ENCODE measurements at places on chromosomes 16 and 17.

GRCh38 chr16:66961065-66961744 lies at the start of gene CES3:
TSS of gene CES3 (plus strand) at chr16:66961266. CDS start at chr16:66961308, 42 bp downstream.
- DNase-seq, result peak; percentile 43

GRCh38 chr16:65767125-65767524 lies 599.4 kb upstream of the CDH5 start:
- DNase-seq, result no peak

DNA sequence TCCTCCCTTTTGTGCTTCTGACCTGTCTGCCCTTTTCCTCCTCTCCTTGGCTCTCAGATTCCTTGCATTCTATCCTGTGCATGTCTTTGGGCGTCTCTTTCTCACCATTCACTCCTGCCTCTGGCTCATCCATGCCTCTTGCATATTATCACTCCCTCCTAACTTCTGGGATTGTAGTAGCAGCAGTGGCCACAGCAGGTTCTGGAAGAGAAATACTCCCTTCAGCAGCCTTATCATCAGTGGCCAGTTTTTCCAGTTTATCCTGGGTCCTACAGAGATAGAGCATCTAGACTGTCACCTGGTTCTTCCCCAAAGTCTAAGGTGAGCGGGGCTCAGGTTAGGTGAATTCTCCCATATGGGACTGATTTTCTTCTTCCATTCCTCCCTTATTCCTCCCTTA lies 354.0 kb upstream of the CCL2 start:
- no peak for DNase-seq

- DNase-seq, result no peak
These were observed 17.4 kb downstream of the TNFRSF13B start for GRCh38 chr17:16954521-16954920.

DNA sequence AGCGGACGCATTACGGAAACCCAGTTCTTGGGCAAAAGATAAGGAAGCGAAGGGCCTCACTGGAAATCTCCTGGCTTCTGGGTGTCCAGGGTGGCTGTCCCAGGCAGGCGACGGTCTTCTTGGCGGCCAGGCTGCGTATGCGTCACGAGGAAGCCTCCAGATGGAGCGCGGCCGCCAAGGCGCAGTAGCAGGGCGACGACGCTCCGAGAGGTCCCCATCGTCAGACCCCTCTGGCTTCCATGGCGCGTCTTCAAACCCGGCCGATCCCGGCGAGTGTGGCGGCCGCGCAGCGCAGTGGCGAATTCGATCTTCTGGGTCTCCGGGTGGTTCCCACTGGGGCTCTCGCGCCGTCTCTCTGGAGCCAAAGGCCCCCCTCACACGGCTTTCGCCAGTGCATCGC lies 13.8 kb upstream of the ANKRD40CL start:
- no peak for DNase-seq

GRCh38 chr16:90047714-90048346 lies 28.6 kb upstream of the DBNDD1 start:
- DNase-seq, result no peak

DNA sequence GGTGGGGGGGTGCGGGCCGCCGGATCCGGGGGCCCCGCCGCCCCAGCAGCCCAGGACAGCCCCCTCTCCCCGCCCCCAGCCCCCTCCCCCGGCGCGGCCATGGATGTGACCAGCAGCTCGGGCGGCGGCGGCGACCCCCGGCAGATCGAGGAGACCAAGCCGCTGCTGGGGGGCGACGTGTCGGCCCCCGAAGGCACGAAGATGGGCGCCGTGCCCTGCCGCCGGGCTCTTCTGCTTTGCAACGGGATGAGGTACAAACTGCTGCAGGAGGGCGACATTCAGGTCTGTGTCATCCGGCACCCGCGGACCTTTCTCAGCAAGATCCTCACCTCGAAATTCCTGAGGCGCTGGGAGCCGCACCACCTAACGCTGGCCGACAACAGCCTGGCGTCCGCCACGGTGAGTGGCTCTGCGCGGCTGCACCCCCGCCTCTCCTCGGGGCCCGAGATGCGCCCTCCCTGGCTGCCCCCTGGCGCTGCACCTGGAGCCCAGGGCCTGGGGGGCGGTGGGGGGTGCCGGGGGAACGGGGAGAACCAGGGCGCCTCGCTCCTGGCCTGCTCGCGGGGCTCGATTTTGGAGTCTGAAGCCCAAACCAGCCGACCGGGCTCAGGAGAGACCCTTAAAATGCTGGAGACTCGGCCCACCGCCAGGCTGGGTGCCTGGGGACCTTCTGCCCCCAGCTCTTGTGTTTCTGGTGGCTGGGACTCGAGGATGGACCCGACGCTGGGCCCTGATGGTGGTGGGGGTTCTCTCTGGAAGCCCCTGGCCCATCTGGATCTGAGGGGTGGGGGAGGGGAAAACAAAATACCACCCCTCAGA lies 744 bp downstream of the CMIP start:
- DNase-seq, result no peak

GRCh38 chr16:81645266-81645694 lies 133.8 kb upstream of the PLCG2 start:
- DNase-seq, result no peak

GRCh38 chr16:86527366-86527765 lies 17.0 kb downstream of the FOXF1 start:
- DNase-seq, result no peak

DNA sequence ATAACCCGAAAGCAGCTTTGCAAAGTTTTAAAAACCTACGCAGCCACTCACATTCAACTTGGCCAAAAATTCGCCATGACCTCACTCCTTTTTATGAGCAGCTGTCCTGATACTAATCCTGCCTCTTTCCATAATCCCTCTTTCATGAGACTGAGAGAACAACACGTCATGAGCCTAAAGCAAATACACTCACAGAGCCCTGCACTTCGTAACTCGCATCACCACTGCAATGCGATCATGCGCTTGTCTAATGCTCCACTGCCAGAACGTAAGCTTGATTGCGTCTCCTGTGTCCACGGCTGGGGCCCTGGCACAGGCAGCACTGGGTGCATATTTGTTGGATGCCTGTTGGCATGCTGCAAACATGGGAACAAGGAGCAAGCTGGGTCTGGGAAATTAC lies 36.2 kb downstream of the CDRT4 start:
- DNase-seq, result no peak

- DNase-seq, result no peak
These were observed 1.2 kb downstream of the NXN start for GRCh38 chr17:978103-979093.

DNA sequence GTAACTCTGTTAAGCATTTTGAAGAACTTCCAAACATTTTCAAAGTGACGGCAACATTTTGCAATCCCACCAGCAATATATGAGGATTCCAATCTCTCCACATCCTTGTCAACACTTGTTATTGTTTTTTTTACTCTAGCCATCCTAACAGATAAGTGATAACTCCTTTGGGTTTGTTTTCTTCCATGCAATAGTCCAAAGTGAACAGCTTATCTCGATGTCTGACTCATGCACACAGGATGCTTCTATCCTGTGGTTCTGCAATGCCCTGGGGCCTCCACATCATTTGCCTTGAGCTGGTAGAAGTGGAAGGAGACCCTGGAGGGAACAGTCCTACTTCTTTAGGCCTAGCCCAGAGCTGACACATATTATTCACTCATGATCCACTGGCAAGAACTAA lies 13.0 kb downstream of the TLE7 start:
- no peak for DNase-seq

DNA sequence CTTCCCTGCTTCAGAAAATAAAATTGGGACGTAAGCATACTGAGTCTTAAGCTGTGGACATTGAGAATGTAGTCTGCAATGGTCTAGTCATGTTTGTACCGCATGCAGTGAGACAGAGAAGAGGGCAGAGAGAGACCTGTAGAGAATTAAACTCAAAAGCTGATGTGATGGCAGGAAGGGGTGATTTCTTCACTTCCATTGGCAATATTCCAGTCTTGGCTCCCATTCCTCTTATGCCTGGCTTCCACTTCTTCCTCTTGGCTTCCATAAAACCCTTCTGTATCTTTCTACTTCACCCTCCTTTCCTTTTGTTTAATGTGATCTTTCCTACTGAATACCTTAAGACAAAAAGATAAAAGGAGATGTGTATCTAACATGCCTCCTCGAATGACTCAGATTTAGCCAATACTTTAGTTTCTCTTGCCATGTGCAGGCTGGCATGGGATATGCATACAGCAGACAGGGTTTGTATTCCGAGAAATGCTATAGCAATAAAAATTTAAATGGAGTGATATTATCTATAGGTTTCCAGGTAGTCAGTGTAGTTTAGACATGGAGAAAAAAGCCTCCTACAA lies 423.1 kb upstream of the DYNLRB2 start:
- no peak for DNase-seq

DNA sequence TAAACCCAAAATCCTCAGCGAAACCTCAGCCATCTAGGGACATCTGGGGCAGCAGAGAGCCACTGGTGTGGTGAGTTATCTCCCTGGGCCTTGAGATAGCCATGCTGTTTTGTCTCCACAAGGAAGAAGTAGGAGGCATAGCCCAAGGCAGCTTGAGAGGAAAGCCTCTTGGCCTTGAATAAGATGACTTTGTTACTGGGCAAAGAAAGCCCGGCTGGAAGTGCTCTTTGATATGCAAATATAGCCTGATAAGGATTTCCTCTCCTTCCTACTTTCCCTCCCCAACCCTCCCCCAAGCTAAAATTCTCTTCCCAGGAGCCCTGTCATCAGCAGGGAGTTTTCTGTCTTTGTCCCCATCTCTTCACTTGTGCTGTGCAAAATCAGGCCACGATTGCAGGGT lies 694.4 kb downstream of the MAF start:
- no peak for DNase-seq

DNA sequence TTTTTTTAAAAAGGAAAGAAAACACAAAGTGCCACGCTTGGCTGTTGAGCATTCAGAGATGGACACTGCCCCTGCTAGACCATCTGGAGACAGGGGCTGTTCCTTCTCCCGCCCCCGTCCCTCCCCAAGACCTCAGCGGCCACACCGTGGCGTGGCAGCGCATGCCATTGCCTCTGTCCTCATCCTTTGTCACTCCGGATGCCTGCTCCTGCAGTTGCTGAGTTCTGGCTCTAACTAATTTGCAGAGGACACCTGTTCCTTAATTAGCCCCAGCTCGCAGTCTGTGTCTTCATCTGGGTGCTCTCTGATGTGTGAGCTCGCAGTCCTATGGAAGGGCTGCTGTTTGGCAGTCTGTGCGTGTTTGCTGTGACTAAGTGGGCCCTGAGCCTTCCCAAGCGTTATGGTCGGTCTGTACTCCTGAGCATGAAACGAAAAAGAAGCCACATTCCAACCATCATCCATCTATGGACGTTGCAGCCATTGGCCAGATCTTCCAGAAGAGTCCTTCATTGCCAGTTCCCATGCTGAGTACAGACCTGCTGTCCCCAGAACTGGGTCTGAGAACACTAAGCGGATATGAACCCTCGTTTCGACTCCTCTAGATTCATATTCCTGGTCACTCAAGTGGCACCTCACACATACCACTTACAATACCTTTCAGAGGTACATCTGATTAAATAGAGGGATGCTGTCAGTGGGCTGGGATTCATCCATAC lies 40.9 kb upstream of the NAT9 start:
- no peak for DNase-seq

GRCh38 chr17:49401971-49402611 lies 12.6 kb downstream of the PHB1 start:
- DNase-seq, result no peak

DNA sequence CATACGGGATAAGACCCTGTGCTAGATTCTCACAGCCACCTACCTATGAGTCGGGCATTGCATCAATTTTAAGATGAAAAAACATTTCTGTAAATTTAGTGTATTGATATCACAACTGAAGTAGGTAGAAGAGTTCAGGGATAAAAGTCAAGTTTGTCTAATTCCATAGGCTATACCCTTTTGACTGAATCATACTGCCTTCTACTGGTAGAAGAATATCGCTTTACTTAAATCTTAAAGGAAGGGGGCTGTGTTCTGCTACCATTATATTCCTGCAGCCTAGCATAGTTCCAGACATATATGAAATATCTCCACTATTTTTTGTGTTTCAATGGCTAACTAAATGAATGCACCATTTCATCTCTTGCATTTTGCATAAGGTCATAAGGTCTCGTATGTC lies 1128.6 kb downstream of the CDH8 start:
- DNase-seq, result no peak

DNA sequence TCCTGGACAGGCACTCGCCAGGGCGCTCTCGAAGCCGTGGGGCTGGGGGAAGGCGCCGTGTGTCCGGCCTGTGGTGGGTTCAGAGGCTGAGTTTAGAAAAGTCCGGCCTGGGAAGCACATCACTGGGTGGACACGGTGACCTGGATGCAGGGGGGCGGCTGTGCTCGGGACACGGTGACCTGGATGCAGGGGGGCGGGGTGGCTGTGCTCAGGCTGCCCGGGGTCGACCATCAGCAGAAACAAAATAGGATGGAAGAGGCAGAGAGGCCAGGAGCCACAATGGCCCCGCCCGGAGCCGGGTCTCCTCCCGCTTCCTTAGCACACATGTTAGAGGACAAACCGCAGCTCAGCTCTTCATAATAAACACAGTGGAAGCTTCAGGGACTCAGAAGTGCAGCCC lies 43.2 kb upstream of the GNG13 start:
- no peak for DNase-seq

- DNase-seq, result no peak
These were observed 32.1 kb upstream of the SBK1 start for GRCh38 chr16:28260193-28260592.

DNA sequence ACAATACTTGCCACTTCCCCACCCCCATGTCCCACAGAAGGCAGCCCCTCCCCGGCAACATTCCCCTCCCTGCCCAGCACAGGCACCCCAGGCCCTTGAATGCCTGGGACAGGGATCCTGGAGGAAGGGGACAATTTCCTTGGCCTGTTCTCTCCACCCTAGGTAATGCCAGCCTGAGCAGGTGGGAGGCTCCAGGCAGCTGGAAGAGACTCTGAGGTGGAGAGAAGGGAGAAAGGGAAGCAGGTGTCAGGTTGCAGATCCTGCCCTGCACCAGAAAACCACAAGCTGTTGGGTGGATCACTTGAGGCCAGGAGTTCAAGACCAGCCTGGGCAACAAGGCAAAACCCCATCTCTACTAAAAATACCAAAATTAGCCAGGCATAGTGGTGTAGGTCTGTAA lies 8.9 kb downstream of the MPP2 start:
- no peak for DNase-seq

GRCh38 chr17:8482546-8482945 lies 46.9 kb downstream of the NDEL1 start:
- DNase-seq, result no peak

GRCh38 chr17:12256380-12256995 lies 235.8 kb downstream of the MAP2K4 start:
- DNase-seq, result no peak

DNA sequence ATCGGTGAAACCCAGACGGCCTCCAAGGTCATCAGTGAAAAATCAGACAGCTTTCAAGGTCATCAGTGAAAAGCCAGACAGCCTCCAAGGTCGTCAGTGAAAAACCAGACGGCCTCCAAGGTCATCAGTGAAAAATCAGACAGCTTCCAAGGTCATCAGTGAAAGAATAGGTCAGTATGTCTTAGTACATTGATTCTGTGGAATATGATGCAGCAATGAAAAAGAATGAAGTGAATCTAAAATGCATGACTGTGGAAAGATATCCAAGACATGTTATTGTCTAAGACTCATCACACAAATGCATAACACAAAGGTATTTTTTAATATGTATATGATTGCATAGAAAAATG lies 72.5 kb downstream of the CMIP start:
- no peak for DNase-seq

- DNase-seq, result no peak
These were observed 2.2 kb upstream of the NUTF2 start for GRCh38 chr16:67844497-67844896.

- DNase-seq, result no peak
These were observed 46.4 kb downstream of the RAB11FIP4 start for GRCh38 chr17:31437720-31438400.

- DNase-seq, result no peak
These were observed 2.9 kb upstream of the ABCA6 start for GRCh38 chr17:69144331-69145255.
